ENCODE measurements at places on chromosomes 1 and 21.

- no peak for DNase-seq
Measured at GRCh38 chr1:198929961-198930599, 291.2 kb downstream of the PTPRC start.

GRCh38 chr1:188822248-188822647, 1655.4 kb downstream of the BRINP3 start:
- no peak for DNase-seq

GRCh38 chr1:218454700-218455282, 109.7 kb downstream of the TGFB2 start:
- no peak for DNase-seq

DNA sequence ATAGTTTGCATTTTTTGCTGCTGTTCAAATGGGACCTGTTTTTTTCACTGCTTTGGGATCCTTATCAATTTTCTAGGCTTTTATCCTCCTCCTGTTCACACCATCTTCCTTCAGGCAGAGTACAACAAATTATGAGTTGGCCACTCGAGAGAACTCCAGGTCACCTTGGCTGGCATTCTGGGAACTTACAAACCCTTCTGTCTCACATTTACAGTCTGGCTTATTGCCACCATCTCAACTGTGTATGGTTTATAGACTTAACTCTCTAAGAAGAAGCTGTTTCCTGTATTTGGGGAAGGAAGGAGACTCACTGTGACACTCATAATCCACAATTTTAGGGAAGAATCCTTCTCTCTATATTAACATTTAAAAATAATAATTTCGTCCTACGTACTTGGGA, 5.4 kb upstream of the ZNF691 start:
- DNase-seq = no peak

GRCh38 chr1:62438163-62438562, 1.3 kb downstream of the USP1 start:
- no peak for DNase-seq

GRCh38 chr1:13921190-13921589, 221.2 kb downstream of the PRDM2 start:
- no peak for DNase-seq

DNA sequence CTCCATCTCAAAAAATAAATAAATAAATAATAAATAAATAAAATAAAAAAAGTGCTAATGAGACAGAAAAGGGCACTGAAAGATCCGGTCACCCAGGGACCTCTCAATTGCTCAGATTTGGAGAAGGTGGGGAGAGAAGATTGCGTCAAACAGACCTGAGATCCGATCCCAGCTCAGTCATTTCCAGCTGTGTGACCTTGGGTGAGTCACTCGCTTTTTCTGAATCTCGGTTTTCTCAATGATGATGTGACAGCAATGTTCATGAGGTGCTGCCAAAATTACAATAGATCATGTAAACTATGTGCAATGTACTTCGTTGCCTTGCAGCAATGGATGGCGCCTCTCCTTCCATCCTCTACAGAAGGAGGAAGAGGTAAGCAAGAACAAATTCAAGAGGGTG, 11.1 kb upstream of the MEF2D start:
- DNase-seq = no peak

GRCh38 chr1:209759829-209760359, 4.0 kb downstream of the TRAF3IP3 start:
- DNase-seq = no peak

DNA sequence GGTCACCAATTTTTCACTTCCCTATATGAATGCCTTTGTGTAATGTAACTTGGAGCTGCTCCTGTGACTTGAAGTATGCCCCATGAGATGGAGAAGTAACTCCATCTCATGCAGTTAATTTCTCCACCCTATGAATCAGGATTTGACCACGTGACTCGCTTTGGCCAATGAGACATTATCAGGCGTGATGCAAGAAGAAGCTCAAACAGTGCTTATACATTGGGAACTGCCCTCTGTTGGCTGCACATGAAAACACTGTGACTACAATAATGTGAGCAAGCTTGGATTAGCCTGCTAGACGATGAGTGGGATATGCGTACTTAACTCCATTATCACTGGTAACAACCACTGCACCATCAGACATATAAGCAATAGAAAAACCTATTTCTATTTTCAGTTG, 684.4 kb downstream of the PLA2G4A start:
- no peak for DNase-seq

GRCh38 chr21:30337276-30337744, at the start of gene KRTAP27-1:
Gene KRTAP27-1, minus strand, starts transcription at chr21:30337694. Its CDS starts 26 bp downstream, at chr21:30337668.
- DNase-seq = no peak

- DNase-seq = no peak
Measured at GRCh38 chr1:112358798-112359408, 37.1 kb upstream of the CTTNBP2NL start.

- DNase-seq = no peak
Measured at GRCh38 chr1:177849579-177850290, 120.1 kb downstream of the SEC16B start.

DNA sequence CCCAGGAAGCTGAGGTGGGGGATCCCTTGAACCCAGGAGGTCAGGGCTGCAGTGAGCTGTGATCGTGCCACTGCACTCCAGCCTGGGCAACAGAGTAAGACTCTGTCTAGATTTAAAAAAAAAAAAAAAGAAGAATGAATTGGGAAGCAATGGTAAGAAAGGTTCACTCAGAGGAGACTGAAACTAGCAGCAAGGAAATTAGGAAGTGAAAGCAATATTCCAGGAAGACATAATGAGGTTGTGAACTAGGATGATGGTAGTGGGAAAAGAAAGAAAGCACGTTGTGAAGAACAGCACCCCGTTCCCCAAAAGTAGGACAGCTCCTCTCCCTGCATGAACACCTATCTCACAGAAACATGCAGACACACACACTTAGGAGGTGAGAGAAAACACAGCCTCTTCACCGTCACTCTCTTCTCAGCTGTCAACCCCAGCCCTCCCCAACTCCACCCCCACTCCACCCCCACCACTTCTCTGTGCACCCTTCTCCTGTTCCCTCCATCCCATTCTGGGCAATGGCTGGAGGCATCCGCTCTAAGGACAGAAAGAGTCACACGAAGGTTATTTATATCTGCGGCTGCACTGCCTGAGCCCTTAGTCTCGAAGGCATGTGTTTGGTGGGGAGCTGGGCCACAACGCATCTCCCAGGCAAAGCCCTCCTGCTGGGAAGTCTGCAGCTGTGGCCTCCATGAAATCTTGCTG, 101.8 kb upstream of the LPGAT1 start:
- DNase-seq = no peak

GRCh38 chr1:227094249-227094966, 154.3 kb downstream of the COQ8A start:
- DNase-seq = no peak

- no peak for DNase-seq
Measured at GRCh38 chr1:191348328-191348727, 809.9 kb upstream of the RGS18 start.

DNA sequence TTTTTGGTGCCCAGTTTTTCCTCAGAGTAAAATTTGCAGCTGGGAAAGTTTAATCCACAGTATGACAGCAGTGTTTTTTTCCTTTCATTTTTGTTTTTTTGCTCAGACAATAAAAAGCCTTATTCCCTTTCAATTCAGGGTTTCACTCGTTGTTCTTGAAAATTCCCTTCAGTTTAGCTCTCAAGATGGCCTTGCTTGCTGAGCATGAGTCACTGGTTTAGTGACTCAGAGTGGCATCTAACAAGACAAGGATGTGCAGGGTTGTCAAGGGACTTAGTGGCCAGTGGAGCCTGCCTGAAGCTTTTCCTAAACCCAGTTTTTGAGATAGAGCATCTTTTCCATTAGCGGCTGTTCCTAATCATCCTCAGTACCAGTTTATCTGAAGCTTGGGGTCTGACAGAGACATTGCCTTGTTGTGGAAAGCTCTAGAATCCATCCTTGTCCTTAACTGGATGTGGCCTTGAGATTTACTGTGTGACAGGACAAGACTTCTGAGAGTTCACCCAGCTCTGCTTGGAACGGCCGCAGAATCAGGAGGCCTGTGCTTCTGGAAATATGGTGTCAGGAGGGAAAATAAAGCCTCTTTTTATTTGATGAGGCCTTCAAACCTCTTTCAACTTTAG, 48.4 kb upstream of the DNAJC6 start:
- no peak for DNase-seq

GRCh38 chr1:20290624-20291597, at the start of gene VWA5B1:
Gene VWA5B1, plus strand, starts transcription at chr1:20290875. Its CDS starts 19,727 bp downstream, at chr1:20310602.
- peak; percentile 44 for DNase-seq

DNA sequence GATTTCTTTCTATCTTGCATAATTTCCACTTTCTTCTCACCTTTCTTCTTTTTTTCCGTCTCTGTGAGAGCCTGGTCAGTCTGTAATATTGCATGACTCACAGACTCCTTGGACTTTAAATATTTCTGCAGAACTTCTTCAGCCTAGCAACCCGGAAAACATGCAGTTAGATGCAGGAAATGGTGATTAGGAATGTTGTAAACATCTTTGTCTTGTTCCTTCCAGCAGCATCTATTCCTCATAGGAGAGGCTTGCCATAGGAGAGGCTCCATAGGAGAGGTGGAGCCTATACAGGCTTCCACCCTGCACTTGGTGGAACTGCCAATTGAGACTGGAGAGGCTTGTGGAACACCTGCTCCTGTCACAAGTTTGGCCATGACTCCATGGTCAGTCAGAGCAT, 10.0 kb downstream of the GBP5 start:
- no peak for DNase-seq

DNA sequence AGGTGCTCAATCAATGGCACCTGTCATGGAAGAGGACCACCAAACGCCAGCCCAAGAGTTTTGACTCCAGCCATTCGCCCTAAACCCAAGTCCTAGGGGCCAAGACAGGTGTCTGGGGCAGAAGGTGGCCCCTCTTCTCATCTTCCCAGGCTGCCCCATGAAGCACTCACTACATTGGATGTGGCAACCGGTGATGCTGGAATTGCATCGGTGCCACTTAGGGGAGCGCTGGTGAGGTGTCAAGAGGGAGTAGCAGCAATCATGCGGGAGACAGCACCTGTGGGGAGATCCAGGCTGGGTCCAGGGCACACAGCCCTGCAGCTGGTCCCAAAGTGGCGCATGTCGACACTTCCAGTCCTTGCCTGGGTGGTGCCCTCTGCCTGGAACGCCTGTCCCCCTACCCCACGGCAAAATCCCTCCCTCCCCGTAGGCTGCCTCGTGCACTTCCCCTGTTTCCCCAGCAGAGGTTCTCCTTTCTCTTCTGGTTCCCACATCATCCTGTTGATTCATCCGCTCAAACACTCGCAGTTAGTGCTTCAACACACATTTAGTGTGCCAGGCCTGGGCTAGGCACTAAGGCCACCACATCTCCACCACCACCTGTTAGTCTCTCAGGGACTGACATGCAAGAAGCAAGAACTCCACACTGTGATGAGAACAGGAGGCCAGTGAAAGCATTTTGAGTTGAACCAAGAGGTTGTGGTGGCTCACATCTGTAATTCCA, 18.5 kb downstream of the PLA2G2D start:
- no peak for DNase-seq

DNA sequence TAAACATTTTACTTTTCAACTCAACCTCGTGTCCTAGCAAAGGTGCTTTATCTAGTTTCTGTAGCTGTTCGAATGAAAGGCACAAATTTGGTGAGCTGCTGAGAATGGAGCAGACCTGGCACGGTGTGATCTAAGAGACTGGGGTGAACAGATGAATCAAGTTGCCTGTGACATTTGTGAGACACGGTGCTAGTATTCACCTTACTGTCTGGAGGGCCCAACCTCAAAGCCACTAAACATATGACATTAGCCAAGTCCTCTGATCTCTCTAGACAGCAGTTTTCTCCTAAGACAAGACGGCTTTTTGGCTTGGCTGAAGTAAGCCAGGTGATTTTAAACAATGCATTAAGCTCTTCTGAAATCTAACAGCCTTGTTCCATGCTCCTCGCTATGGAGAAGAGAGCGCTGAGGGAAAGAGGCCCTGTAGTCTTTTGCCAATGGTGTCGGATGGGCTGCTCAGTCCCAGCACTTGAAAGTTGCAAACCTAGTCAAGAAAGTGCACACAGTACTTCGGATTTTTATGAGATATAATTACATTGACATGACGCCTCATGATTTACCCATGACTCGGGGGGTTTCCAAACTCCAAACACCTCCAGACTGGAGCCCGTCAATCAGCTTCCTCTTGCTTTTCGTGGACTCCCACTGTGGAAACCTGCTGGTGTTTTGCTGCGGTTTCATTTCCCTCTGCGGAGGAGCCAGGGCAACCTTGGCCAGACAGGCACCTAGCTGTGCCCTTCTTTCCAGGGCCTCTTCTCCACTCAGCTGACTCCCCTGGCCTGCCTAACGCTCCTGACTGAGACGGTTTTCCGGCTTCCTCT, 794 bp upstream of the TOR3A start:
- no peak for DNase-seq

GRCh38 chr1:37147906-37148305, 113.6 kb upstream of the GRIK3 start:
- DNase-seq = no peak

DNA sequence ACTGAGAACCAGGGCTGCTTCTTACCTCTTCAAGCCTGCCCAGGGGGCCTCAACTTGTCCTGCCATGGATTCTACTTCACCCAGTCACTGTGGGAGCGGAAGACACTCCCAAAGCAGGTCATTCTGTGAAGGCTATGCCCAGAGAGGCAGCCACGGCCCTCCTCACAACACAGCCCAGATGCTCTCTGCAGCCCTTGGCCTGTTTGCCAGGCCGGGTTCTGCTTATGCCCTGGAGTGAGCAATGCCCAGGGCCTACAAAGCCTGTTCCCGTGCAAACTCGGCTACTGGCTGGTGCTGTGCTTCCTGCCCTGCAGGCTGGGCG, 33.8 kb upstream of the SLC30A1 start:
- DNase-seq = no peak

DNA sequence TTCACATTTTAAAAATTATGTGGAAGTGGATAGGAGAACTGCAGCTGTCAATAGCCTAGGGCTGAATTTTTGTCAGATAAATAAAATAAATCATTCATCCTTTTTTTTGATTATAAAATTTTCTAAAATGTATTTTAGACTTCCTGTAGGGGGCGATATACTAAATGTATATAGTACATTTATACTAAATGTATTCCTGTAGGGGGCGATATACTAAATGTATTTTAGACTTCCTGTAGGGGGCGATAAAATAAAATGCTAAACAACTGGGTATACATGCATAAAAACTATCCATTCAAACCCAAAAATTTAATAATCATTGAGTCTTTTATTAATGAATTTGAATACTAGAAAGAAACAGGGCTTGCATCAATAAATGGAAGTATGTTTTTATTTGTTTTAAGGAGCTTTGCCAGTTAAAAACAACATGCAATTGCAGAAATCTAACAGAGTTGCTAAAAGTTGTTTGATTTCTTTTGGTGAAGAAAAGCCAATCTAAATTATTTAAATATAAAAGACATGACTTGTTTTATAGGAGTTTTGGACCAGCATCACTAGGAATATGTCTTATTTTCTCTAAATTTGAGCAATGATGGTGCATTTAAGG, 31.4 kb downstream of the CLCA1 start:
- DNase-seq = no peak

DNA sequence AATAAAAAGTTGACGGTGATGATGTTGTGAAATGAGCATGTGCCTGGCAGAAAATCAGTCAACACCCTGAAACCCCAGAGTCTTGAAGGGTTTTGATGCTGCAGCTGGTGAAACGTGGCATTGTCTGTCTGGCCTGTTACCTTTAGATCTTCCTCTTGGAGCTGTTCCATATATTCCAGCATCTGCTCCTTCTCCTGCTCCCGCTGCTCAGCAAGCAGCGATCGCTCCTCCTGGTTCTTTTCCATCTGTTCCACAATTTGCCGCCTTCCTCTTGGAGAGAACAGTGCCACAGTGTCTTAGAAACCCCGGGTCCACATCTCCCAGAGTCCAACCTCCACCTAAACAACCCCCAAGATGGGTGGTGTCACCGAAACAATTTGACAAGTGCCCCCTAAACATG, 15.7 kb downstream of the CFAP45 start:
- DNase-seq = no peak
